ENCODE measurements at places on chromosomes 16 and 17.

DNA sequence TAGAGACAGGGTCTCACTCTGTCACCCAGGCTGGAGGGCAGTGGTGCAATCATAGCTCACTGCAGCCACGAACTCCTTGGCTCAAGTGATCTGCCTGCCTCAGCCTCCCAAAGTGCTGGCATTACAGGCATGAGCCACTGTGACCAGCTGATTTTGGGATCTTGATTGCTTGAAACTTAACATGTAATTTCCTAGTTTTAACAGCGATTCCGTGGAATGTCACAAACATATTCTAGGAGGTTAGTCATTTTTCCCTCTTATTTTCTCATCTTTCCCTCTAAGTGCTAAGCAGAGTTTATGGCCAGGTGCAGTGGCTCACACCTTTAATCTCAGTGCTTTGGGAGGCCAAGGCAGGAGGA, 123.4 kb upstream of the CACNG3 start:
- no peak for DNase-seq

GRCh38 chr17:38658741-38659345, 15.9 kb downstream of the EPOP start:
- DNase-seq = no peak

- no peak for DNase-seq
Observed at GRCh38 chr16:57562669-57563486, 20.4 kb downstream of the ADGRG5 start.

DNA sequence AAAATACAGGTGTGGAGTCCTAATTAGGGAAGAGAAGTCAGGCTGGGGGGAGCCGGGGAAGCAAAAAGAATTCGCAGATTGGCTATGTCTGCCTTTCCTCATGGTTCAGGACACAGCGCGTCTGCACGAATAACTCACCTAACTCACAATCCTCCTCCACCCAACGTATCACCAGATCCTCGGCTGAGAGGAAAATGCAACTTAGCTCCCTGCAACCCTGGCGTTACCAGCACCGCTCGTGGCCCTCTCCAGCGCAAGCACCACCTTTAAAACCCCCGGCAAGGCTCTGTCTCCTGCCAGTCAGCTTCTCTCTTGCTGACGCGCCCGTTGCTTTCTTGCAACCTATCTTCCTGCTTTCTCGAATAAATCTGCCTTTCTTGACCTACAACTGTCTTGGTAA, 49.8 kb upstream of the METRNL start:
- no peak for DNase-seq

DNA sequence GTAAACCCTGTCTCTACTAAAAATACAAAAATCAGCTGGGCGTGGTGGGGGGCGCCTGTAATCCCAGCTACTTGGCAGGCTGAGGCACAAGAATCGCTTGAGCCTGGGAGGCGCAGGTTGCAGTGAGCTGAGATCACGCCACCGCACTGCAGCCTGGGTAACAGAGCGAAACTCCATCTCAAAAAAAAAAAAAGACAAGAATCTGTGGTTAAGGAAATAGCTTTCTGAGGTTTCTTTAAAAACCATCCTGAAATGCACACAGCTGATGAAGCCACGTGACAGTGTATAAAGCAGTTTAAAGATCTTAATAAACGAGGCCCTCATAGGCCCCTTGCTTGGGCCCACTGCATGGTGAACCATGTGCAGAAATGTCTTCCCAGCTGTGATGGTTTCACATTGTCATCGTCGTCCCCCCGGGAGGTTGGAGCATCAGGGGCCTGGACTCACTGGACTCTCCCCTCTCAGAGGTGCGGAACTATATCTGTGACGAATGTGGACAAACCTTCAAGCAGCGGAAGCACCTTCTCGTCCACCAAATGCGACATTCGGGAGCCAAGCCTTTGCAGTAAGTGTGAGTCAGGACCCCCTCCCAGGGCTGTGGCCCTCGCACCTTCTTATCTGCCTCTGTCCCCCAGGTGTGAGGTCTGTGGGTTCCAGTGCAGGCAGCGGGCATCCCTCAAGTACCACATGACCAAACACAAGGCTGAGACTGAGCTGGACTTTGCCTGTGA, 16.2 kb downstream of the ZNF276 start:
- DNase-seq = peak; percentile 52

DNA sequence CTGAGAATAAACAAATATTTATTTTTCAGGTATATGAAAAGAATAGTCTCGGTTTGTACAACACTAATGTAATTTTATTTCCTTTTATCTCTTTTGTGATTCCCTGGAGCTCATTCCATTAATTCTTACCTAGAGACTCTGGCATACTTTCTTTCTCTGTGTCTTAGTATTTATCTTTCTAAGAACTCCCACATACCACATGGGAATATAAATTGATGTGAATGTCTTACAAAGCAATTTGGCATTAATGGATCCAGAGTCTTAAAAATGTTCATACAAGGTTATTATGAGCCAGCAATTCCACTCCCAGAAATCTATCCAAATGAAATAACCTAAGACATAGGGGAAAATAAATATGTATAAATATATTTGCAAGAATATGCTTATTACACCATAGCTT, 202.7 kb downstream of the CDH11 start:
- DNase-seq = no peak

DNA sequence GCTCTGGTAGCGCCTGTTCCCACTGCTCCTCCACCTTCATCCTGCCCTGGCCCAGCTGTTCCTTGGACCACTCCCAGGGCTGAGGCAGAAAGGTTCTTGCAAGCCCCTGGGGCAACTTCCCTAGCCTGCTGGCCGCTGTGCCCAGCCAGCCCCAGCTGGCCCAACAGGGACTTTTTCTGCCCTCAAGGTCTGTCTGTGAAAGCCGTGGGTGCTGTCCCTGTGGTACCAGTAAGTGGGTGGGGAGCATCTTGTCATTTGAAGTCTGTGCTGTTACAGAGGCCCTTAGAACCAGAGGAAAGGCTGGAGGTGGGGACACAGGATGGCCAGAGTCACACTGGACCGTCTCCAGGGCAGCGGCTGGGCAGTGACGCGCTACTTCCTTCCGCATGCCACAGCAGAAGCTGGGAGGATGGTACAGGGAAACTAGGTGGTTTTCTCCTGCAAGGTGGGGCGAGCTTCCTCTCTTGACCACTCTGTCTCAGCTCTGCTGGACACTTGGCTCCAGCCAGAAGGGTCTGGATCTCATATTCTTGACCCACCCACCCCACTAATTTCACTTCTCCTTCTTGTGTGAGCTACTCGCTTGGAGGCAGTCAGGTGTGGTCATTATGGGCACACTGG, 87.8 kb downstream of the PLCG2 start:
- DNase-seq = no peak

DNA sequence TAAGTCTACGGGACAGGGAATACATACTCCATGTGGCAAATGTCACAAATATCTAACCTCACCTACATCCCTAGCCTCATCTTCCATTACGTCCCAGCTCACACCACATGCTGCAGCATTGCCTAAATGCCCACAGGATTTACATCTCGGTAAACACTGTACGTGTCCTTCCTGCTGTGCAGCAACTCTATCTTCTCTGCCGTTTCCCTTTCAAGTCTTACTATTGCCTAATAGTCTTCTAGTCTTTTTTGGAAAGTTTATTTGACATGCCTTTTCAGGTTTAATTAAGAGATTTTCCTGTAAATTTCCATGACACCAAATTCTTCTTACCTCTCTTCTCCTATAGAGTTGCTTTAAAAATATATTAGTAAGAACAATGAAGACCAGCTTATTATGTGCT, 120.5 kb downstream of the HS3ST4 start:
- DNase-seq = no peak

GRCh38 chr16:72202014-72202413, 30.1 kb upstream of the PMFBP1 start:
- peak; percentile 16 for DNase-seq

DNA sequence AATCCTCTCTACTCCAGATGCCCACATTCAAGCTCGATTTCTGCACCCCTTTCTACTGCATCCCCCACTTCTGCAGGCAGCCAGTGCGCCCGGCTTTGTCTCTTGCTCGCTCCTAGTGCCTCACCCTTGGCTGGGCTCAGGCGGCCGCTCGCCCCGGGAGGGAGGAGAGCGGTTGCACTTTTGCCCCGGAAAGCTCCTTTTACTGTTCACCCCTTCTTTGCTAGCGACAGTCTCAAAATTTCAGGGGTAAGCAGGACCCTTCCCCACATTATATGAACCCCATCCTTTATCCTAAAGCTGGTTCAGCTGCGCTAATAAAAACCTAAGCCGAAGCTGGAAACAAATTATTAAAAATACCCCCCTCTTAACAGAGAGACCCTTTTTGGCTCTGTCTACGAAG, 1.0 kb downstream of the HOXB5 start:
- DNase-seq = no peak

DNA sequence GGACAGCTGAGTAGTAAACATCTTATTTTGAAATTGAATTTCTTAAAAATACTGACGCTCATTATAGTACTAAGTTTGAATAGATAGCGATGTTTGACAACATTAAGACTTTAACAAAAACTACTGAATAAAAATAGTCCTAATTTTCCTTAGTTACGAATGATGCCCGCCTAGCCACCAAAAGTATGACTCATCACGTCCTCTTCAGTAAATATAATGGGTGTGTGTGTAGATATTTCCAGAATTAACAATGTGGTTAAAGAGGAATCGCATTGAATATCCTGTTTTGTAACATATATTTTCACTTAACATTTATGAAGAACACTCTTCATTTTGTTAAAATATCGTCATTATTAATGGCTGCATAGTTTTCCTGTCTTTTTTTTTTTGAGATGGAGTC, 187.6 kb downstream of the MYO1D start:
- no peak for DNase-seq

- DNase-seq = no peak
Observed at GRCh38 chr16:49127103-49127502, 154.5 kb downstream of the CBLN1 start.

GRCh38 chr16:85429776-85430522, 183.2 kb upstream of the GSE1 start:
- no peak for DNase-seq

DNA sequence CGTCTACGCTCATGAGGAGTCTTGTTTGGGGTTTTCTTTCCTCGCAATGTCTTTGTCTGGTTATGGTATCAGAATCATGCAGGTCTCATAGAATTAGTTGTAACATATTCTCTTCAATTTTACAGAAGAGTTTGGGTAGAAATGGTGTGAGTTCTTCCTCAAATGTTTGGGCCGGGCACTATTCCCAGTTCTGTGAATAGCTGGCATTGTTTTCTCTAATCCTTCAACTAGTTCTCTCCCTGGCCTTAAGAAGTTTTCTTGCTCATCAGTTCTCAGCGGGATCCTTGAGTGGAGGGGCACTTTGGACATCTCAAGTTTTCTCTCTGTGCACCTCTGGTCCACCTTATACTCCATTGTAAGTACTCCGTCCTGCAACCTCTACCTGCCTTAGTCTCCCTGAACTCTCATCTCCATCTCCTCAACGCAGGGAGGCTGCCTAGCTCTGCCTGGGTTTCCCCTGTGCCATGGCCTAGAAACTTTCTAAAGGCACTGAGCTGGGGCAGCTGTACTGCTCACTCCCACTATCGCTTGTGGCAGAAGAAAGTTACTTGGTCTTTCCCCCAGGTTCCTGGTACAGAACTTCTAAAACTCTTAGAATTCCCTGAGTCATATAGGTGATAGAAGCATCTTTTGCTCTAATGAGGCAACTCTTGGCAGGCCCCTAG, 16.9 kb downstream of the NSMCE1 start:
- DNase-seq = no peak

DNA sequence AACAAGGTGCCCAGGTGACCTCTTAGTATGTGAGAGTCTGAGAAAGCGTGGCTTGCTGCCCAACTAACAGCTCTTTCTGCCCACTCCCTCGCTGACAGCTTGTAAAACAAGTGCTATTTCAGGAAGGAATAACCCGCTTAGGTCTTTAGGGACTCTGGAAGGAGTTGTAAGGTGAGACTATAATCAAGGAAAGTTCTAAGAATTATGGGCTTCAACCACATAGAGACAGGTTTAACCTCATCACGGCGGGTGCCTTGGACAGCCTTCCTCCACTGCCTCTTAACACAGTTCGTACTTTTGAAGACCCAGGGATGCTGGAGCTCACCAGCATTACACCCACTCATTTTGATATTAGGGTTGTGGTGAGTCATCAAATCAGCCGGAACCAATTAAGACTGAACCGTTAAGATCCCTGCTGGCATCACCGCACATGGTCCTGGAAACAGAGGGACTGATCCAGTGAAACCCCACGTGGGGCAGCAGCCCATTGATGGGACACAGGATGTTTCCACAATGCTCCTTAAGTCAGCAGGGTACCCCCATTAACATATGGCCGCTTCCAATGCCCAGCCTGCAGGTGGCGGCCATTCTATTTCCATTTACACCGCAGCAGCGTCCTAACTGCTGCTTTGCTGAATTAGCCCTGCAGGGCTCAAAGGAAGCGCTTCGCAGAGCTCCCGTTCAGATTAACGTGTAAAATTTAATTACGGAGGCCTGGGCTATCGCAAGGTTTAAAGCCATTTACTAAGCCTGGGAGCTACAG, 176.6 kb upstream of the SDK2 start:
- DNase-seq = no peak

DNA sequence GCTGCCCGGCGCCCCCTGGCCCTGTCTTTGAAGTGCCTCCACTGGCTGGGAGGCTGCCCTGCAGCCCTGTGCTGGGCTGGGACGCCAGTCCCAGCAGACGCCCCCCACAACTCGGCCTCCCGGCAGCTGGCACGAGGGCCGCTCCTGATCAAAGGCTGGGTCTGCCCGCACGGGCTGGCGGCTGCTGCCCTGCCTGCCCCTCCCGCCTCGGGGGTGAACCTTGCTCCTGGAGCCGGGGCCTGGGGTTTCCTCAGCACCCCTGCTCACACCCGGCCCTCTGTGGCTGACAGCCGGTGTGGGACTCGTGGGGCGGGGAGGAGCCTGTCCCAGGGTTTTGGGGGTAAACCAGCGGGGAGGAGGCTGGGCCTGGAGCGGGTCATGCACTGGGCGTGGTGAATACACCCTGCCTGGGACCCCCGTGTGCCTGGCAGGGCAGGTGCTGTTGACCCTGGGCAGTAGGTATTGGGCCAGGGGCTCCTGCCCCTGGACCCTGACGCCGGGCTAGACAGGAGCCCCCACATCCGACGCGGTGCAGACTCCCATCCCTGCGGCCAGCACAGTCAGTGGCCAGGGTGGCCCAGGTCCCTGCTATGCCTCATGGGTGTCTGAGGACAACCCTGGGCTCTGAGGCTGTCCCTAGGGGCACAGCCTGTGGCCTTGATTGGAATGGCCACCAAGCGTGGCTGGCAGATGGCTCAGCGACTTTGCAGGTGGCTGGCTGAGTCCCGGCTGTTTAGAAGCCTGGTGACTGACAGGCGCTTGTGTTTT, 21.7 kb downstream of the CENPX start:
- DNase-seq = no peak

DNA sequence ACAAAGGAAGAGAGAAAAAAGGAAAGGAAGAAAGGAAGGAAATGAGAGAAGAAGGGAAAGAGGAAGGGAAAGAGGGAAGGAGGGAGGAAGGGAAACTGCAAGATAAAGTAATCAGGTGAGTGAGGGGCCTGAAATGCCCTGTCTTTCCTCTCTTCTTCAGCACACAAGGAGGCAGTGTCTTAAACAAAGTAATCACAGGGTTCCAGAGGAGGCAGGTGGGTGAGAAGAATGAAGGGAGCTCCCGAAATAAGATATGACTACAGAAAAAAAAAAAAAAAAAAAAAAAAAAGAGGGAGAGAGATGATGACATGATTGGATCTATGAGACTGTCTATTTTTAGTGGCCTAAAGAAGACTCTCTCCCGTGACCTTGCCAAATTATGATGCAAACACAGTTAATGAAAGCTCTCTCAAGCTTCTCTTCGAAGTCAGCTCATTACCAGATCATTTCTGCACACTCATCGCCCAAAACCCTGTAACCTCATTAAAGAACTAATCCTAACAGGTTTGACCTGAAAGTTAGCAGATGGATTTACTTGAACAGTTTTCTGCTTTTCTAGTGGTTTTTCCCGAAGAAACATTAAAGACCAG, 53.6 kb downstream of the CDH11 start:
- no peak for DNase-seq

- no peak for DNase-seq
Observed at GRCh38 chr17:41705271-41705991, 6.7 kb upstream of the GAST start.

Measured in activated CD4-positive, alpha-beta T cell treated with anti-CD3 and anti-CD28 coated beads, Interleukin-2, Interleukin-6, amounts not matched to agents 100 ng/mL and 50 ng/mL, durations not matched to agents 16 hours and 8 hours (primary cell).